ENCODE measurements at places on chromosomes 7 and 10.

- DNase-seq = no peak
Measured at GRCh38 chr10:34134602-34135001, 680.5 kb downstream of the PARD3 start.

DNA sequence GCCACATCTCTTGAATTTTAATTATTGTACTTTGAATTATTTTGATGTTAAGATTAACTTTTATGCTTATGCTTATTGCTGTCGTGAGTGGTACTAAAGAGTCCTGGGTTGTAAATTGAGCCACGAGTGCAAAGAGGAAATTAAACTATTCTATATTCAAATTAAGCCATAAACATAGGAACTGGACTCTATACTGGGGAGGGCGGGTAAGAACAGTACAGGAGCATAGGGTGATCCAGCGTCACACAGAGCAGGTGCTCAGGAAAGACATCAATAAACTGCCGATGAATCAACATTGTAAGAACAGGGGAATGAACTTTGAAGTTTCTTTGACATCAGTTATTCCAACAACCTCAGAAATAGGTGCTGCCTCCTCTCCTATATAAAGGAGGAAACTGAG, 219.6 kb downstream of the CACNB2 start:
- DNase-seq = no peak

GRCh38 chr7:79719216-79719615, 265.7 kb upstream of the MAGI2 start:
- no peak for DNase-seq

- no peak for DNase-seq
Measured at GRCh38 chr7:35727571-35727970, 32.6 kb upstream of the HERPUD2 start.

DNA sequence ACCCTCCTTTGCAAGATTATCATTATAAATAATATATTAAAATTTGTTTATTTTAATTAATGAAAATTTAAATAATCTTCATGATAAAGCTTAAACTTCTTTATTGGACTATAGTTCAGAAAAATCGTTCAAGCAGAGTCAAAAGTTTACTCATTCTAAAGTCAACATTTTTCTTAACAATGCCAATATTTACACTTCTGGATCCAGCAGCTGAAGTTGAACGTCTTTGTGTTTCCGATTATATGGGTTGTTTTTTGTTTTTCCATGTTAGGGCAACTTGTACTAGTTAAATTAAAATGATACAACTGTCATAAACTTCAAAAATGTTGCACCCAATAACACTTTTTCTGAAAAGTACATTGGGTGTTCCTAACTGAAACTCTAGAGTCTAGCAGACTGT, 43.8 kb downstream of the GRB10 start:
- no peak for DNase-seq

GRCh38 chr7:7746458-7746857, 28.1 kb upstream of the RPA3 start:
- DNase-seq = no peak

GRCh38 chr10:132183046-132183445, 3.7 kb upstream of the DPYSL4 start:
- DNase-seq = no peak

- no peak for DNase-seq
Measured at GRCh38 chr7:43318188-43318770, 205.8 kb downstream of the HECW1 start.

DNA sequence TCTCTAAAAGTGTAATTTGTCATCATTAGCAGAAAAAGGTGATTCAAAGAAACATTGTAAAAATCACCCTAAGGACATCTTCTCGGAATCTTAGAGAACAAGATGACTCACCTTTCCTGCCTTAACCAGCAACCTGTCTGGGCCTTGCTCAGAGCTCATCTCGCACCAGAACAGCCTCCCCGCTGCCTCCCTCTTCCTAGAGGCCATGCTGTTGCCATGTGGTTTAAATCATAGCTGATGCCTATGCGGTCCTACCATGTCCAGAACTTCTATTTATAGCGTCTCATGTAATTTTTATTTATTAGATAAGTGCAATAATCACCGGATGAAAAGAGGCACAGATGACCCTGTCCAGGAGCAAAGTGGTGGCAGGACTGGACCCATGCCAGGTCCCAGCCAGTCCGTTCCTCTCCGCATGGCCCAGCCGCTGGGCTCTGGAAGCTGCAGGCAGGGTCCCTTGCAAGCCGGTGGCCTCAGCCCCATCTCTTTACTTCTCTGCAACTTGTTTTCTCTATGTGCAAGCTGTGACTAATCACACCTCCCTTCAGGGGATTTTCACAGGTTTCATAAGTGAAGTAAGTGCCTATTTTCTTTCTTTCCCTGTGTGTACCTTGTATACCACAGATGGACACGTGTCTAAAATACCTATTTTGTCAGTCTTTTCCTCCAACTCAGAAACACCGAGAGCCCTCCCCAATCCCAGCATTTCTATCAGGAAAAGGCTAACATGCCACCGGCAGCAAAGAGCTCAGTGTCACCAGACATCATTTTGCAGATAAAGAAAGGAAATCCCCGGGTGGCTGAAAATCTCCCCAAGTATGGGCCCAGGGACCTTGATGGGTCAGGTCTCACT, 27.1 kb downstream of the KLF6 start:
- DNase-seq = peak; percentile 48

- no peak for DNase-seq
Measured at GRCh38 chr10:11086177-11086840, 68.6 kb downstream of the CELF2 start.

GRCh38 chr10:86162696-86163400, 203.7 kb downstream of the GRID1 start:
- DNase-seq = no peak

- no peak for DNase-seq
Measured at GRCh38 chr10:122875843-122876466, 3.4 kb downstream of the FAM24B start.

All from memory B cell (primary cell).